ENCODE measurements at places on chromosomes 1 and 21.

- DNase-seq, result peak; percentile 71
Observed at GRCh38 chr1:219659684-219660083, 46.8 kb upstream of the ZC3H11B start.

GRCh38 chr1:94358630-94359599, 59.3 kb upstream of the ABCD3 start:
- DNase-seq, result no peak

- DNase-seq, result no peak
Observed at GRCh38 chr1:177044390-177044789, 120.1 kb downstream of the ASTN1 start.

- no peak for DNase-seq
Observed at GRCh38 chr1:206588492-206588891, 23.8 kb downstream of the EIF2D start.

- no peak for DNase-seq
Observed at GRCh38 chr1:235867903-235868469, 1.3 kb upstream of the LYST start.

DNA sequence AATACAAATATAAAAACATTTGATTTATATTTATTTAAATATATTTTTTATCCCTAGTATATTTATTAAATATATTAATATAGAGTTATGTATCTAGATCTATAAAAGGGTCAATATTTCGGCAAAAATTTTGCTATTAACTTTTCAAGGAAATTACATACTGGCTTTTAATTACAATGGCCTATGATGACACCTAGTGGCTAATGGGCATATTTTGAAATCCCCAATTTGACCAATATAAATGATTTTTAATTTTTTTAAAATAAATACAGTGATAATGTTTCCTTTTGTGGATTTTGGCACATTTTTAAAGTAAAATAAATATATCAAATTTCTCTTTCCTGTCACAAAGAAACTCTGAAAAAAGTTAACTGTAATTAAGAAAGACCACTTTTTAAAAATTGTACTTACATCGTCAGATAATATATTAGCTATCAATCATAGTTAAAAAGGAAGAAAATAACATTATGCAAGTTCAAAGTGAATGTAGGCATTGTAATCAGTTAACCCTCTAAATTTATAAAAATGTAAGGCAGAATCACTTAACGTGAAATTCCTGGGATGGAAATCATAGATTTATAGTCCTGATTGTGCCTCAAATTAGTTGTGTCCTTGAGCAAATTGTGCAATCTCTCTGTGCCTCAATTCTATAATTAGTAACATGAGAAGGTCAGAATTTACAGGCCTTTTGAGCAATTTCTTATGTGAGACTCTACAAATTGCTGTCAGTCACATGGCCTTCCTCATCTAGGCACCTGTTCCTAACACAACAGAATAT, 25.6 kb upstream of the RGS13 start:
- DNase-seq, result no peak

DNA sequence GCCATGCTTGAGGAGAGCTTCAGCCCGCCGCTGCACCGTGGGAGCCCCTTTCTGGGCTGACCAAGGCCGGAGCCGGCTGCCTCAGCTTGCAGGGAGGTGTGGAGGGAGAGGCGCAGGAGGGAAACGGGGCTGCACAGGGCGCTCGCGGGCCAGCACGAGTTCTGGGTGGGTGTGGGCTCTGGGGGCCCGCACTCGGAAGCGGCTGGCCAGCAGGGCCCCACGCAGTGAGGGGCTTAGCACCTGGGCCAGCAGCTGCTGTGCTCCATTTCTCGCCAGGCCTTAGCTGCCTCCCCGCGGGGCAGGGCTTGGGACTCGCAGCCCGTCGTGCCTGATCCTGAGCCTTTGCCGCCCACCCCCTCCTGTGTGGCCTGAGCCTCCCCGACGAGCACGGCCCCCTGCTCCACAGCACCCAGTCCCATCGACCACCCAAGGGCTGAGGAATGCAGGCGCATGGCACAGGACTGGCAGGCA, 1554.0 kb downstream of the KCNT2 start:
- DNase-seq, result no peak

- DNase-seq, result no peak
Observed at GRCh38 chr21:44867464-44867863, 6.0 kb downstream of the PTTG1IP start.
